ENCODE measurements at places on chromosomes 4 and X.

DNA sequence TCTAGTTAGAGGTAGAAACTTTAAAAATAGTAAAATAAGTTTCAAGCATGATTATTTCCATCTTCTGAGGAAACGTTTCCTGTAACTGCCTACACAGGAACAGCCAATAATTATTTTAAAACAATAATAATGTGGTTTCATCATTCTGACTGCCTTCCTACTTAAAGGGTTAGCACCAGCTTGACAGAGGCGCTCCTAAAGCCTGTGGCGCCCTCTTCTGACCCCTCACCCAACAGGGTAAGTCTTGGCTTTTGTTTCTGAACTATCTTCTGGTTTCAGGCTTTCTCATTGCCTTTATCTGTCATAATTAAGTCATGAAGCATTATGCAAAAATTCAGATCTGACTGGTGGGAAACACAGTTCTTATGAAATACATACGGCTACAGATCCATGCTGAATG, 96.7 kb downstream of the ITM2A start:
- H3K27me3 ChIP-seq = no peaks in the 10 kb centered on the region
- H3K4me1 ChIP-seq = no peaks in the 10 kb centered on the region
- DNase-seq = peak; percentile 63
- no peak overlapping the region for H3K4me3 ChIP-seq
- H3K36me3 ChIP-seq = no peaks in the 10 kb centered on the region
- H3K27ac ChIP-seq = no peak overlapping the region

DNA sequence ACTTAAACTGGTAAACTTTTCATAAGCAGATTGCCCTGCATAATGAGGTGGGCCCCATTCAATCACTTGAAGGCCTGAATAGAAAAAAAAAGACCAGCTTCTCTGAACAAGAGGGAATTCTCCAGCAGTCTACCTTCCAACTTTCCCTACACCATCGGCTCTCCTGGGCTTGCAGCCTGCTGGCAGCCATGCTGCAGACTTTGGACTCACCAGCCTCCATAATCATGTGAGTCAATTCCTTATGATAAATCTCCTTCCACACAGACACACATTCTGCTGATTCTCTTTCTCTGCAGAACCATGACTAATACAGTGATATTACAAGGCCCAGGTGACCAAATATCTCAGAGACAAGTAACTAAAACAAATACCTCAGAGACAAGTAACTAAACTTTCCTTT, 113.8 kb upstream of the WDR17 start:
- no peaks in the 10 kb centered on the region for H3K36me3 ChIP-seq
- no peaks in the 10 kb centered on the region for H3K4me1 ChIP-seq
- H3K27me3 ChIP-seq = peaks cover 3% of the 10 kb centered on the region
- no peak for DNase-seq
- no peak overlapping the region for H3K27ac ChIP-seq

DNA sequence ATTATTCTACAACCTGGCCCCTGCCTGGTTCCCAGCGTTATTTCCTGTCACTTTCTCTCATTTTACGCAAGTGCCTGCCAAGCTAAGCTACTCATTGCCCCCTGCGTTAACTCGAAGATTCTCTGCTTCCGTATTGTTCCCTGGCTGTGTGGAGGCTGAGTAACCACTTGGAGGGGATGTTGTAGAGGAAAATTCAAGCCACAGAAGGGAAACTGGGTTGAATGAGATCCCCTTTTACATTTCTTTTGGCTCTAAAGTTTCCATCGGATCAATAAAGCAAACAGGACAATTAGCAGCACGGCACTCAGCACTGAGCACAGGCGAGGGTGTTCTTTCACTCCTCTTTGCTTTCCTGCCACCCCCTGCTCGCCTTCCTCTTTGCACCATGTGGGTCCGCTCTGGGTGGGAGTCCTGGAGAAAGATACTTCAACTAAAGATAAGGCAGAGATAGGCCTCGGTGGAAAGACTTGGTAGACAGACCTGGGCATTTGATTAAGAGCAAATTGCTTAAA, 4.2 kb upstream of the TMSB4X start:
- H3K27ac ChIP-seq = peak overlapping the region; percentile 73
- H3K27me3 ChIP-seq = no peaks in the 10 kb centered on the region
- peak overlapping the region; percentile 46 for H3K4me3 ChIP-seq
- DNase-seq = peak; percentile 55
- no peaks in the 10 kb centered on the region for H3K36me3 ChIP-seq

GRCh38 chr4:46505131-46505530, 115.2 kb upstream of the GABRA2 start:
- no peaks in the 10 kb centered on the region for H3K4me1 ChIP-seq
- DNase-seq = no peak
- H3K27ac ChIP-seq = no peak overlapping the region
- no peaks in the 10 kb centered on the region for H3K27me3 ChIP-seq
- no peak overlapping the region for H3K4me3 ChIP-seq

DNA sequence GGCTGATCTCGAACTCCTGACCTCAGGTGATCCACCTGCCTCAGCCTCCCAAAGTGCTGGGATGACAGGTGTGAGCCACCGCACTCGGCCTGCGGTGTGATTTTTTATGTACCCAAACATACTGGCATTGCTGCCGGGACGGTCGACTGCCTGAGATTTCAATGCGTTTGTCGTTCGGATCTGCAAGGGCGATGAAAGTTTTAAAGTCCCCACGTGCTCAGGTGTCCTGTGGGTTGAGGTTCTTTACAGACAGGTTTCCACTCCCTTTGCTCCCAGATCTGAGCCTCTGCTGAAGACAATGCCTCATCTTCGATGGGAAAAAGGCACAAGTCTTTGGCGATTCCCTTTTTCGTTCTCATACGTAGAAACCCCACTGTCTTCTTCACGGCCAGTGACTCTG, 78.1 kb upstream of the SHOX start:
- no peak for DNase-seq
- H3K27ac ChIP-seq = no peak overlapping the region
- H3K36me3 ChIP-seq = no peaks in the 10 kb centered on the region
- H3K27me3 ChIP-seq = no peaks in the 10 kb centered on the region
- no peaks in the 10 kb centered on the region for H3K4me1 ChIP-seq
- H3K4me3 ChIP-seq = no peak overlapping the region

- no peaks in the 10 kb centered on the region for H3K27me3 ChIP-seq
- no peak for DNase-seq
- H3K4me3 ChIP-seq = no peak overlapping the region
- no peaks in the 10 kb centered on the region for H3K4me1 ChIP-seq
- no peaks in the 10 kb centered on the region for H3K36me3 ChIP-seq
- H3K27ac ChIP-seq = no peak overlapping the region
These were observed 21.2 kb upstream of the SMIM20 start for GRCh38 chr4:25892796-25893195.

- H3K27me3 ChIP-seq = no peaks in the 10 kb centered on the region
- H3K36me3 ChIP-seq = no peaks in the 10 kb centered on the region
- no peak overlapping the region for H3K27ac ChIP-seq
- no peak for DNase-seq
These were observed 595.9 kb downstream of the BCOR start for GRCh38 chrX:39501822-39502221.

DNA sequence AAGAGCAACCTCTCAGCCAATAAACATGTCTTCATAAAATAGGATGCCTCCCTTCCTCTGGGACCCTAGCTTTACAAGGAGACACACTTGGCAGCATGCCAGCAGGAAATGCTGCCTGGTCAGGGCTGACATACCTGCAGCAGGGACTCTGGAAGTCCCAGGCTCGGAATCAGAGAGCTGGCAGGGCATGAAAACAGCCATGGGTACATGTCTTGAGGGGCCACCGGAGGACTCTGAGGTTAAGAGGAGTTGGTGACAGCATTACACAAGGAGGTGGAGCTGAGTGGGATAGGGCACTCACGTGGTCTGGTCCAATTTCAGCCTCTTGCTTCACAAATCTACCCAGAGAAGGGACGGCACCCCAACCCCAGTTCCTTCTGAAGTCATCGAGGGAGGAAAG, 15.7 kb downstream of the MSX1 start:
- DNase-seq = no peak
- peaks cover 8% of the 10 kb centered on the region for H3K27me3 ChIP-seq
- no peaks in the 10 kb centered on the region for H3K36me3 ChIP-seq
- no peak overlapping the region for H3K4me3 ChIP-seq
- H3K4me1 ChIP-seq = no peaks in the 10 kb centered on the region

GRCh38 chr4:154953691-154954090, 172.6 kb downstream of the RBM46 start:
- no peak overlapping the region for H3K4me3 ChIP-seq
- no peak for DNase-seq
- no peaks in the 10 kb centered on the region for H3K4me1 ChIP-seq

DNA sequence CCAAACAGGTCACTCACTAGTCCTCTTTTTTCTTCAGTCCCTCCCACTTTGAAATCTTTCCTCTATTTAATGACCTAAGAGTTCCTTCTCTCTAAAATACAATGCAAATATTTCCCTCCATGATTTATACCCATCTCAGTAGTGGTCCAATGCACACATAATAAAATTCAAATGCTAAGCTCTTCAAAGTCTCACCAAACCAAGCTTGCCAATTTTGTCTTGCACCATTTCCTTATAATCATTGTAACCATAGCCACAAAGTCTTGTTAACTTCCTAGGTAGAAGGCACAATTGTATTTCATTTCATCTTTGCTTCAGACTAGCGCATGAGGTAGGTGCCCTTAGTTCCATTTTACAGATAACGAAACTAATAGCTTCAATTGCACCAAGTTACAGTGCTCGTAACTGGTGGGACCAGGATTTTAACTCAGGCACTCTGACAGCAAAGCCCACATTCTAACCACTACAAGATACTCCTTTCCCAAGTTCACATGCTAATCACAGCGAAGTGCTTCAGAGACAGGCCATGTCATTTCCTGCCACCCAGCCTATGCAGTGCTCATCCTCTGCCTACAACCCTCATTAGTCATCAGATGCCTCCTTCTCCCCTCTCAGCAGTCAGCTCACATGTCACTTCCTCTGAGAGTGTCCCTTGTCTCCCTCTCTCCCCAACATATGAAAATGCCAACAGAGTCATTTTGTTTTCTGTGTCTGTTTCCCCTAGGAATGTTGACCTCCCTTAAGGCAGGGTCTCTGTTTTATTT, 66.9 kb upstream of the PPARGC1A start:
- H3K27me3 ChIP-seq = no peaks in the 10 kb centered on the region
- H3K27ac ChIP-seq = no peak overlapping the region
- H3K4me1 ChIP-seq = no peaks in the 10 kb centered on the region
- H3K4me3 ChIP-seq = no peak overlapping the region

DNA sequence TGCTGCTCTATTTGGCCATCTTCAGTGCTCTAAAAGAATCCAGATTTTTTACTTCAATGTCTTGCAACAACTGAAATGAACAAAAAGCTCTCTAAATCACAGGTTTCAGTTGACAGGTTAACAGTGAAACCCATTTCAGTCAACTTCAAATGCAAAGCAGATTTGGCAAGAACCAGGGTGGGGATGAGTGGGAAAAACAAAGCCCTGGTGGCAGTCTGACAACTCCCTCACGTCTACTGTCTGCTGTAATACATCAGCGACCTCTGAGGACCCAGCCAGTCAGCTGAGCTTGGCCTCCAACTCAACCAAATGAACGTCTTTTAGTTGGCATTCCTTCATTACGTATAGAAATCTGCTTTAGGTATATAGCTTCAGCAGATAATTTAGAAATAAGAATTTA, 95.8 kb downstream of the COL25A1 start:
- no peak overlapping the region for H3K4me3 ChIP-seq
- H3K27me3 ChIP-seq = no peaks in the 10 kb centered on the region
- no peaks in the 10 kb centered on the region for H3K36me3 ChIP-seq
- no peak overlapping the region for H3K27ac ChIP-seq

- H3K4me1 ChIP-seq = no peaks in the 10 kb centered on the region
- DNase-seq = no peak
- H3K4me3 ChIP-seq = no peak overlapping the region
- H3K27ac ChIP-seq = no peak overlapping the region
- no peaks in the 10 kb centered on the region for H3K36me3 ChIP-seq
These were observed 49.9 kb downstream of the IL15 start for GRCh38 chr4:141686146-141686775.

GRCh38 chr4:87353592-87353991, 30.9 kb upstream of the HSD17B13 start:
- no peak overlapping the region for H3K27ac ChIP-seq
- DNase-seq = peak; percentile 13
- no peaks in the 10 kb centered on the region for H3K27me3 ChIP-seq
- no peaks in the 10 kb centered on the region for H3K36me3 ChIP-seq
- H3K4me1 ChIP-seq = peaks cover 9% of the 10 kb centered on the region
- no peak overlapping the region for H3K4me3 ChIP-seq

DNA sequence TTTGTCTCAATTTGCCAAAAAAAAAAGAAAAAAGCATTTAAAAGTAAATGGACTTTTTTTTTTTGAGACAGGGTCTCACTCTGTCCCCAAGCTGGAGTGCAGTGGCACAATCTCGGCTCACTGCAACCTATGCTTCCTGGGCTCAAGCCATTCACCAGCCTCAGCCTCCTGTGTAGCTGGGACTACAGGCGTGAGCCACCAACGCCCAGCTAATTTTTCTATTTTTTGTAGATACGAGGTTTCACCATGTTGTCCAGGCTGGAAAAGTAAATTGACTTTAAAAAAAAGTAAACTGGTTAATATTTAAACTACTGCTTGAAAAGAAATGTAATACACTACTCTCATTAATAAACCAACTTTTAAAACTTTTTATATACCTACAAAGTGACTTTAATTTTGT, 5.9 kb downstream of the AIFM1 start:
- H3K4me1 ChIP-seq = no peaks in the 10 kb centered on the region
- H3K4me3 ChIP-seq = no peak overlapping the region
- 0 out of 2 replicates have a peak, but pooled peaks cover 3% of the 10 kb centered on the region for H3K36me3 ChIP-seq
- no peak overlapping the region for H3K27ac ChIP-seq
- no peaks in the 10 kb centered on the region for H3K27me3 ChIP-seq
- no peak for DNase-seq

- no peaks in the 10 kb centered on the region for H3K4me1 ChIP-seq
- DNase-seq = no peak
- H3K27me3 ChIP-seq = no peaks in the 10 kb centered on the region
- H3K27ac ChIP-seq = no peak overlapping the region
- H3K36me3 ChIP-seq = peaks cover 32% of the 10 kb centered on the region
- H3K4me3 ChIP-seq = no peak overlapping the region
These were observed 250.7 kb downstream of the RAPGEF2 start for GRCh38 chr4:159353422-159354116.

DNA sequence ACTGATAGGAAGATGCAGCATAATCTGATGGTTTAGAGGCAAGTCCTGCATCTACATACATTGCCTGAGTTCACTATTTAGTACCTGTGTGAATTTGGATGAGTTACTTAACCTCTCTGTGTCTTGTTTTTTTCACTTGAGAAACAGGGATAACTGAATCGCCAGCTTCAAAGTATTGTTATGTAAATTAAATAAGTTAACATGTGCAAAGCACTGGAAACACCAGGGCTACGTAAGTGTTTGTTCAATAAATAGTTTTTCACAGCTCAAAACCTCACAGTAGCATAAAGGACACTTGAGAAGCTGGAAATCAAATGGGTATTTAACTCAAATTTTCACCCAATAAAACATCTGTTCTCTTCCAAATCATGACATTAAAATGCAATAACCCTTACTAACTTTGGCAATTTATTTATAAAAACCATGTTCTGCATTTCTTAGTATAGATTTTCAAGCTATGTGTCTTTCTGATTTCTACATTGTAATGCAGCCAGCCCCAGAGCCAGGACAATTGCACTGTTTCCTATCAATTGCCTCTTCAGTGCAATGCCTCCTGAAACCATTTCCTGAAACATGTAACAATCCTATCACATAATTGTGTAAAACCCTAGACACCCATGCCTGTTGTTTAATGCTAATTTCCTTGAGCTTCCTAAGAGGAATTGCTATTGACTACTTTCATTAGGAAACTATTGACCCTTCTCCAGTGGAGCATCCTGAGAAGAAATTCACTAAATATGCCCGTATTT, 177.1 kb downstream of the UNC5C start:
- H3K36me3 ChIP-seq = no peaks in the 10 kb centered on the region
- no peak overlapping the region for H3K4me3 ChIP-seq
- DNase-seq = no peak
- no peaks in the 10 kb centered on the region for H3K27me3 ChIP-seq
- H3K27ac ChIP-seq = no peak overlapping the region

GRCh38 chrX:150182161-150182560, 181.0 kb upstream of the MAMLD1 start:
- H3K27ac ChIP-seq = no peak overlapping the region
- H3K27me3 ChIP-seq = no peaks in the 10 kb centered on the region
- no peak overlapping the region for H3K4me3 ChIP-seq
- DNase-seq = no peak

Data from GM12878 (cell line).